ENCODE measurements at places on chromosomes 3 and 15.

- no peak for DNase-seq
These were observed 67.7 kb upstream of the BNC1 start for GRCh38 chr15:83352119-83352518.

GRCh38 chr15:68383161-68384074, 48.5 kb downstream of the ITGA11 start:
- peak; percentile 43 for DNase-seq

DNA sequence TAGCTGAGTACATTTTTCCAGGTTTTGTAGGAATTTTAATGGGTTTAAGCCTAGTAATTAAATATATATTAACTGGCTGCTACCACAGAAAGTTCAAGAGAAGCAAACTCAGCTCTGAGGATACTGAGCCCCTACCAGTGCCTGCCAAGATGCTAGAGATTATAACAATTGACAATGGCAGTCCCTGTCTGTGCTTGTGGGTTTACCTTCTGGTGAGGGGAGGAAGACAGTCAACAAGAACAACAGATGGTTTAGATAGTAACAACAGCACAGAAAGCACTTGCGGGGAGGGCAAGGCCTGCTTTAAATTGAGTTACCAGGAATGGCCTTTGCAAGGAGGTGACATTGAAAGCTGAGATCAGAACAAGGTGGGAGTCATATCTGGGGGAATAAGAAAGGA, 56.6 kb upstream of the ARHGEF3 start:
- peak; percentile 9 for DNase-seq

- no peak for DNase-seq
These were observed 96.9 kb downstream of the VPS8 start for GRCh38 chr3:184908859-184909258.

DNA sequence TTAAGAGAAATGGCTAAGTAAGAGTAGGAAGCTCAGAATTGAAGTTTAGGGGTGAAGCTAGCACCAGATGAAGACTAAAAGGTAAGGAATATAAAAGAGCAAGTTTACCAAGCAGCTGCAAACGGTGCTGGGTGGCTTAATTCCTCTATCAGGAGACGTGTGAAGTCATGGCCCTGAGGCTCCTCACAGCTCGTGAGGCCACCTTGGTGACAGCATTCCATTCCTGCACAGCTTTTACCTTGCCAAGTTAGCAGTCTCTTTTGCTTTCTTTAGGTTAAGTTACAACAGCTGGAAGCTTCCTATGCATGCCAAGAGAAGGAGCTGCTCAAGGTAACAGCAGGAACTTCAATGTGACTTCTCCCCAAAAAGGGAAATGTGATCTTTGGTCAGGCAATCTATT, 6.4 kb downstream of the TMCO5A start:
- DNase-seq, result no peak

DNA sequence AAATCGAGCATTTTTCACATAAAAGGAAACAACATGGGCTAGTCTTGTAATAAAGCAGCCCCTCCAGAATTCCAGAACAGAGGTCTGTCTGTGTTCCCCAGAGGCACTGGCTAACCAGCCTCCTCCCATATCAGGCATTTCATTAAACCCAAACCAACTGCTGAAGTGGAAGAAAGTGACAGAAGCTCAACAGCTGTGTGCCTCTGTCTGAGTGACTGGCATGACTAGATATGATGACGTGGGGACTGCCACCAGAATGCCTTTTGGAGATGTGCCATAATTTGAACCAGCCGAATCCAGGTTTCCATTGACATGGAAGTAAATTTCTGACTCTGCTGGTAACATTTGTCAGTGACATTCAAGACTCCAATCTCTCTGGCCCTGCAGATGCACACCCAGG, 8.7 kb downstream of the LIMD1 start:
- no peak for DNase-seq

DNA sequence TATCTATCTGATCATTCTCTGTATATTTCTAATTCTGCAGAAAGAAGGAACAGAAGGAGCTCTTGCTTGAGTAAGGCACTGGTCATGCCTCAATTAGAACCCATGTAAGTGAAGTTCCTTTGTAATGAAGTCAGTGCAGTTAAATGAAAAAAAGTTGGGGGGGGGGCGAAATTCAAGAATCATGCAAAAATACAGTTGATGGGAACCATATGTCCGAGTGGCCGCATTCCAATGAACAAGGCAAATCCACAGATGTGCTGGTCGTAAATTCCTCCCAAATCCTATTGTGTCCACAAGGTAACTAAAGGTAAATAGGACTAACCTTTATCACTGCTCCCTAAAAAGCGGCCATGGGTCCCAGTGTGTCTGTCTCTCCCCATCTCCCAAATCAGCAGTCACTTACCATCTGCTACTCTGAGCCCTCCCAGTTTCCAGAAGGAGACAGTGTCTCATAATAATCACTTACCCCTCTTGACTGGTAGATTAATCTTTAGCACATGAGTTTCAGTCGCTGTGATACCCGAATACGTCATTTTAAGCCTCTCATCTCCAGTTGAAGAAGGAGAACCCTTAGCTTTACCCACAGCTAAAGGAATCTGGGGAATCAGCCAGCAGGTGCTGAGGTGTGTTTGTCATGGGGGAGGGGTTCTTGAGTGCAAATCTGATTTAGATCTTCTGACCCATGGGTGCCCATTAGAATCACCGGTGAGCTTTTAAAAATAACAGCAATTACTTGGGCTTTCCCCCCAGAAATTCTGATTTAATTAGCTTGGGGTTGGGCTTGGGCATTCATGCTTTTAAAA, 56.3 kb upstream of the EPHB3 start:
- DNase-seq, result no peak

DNA sequence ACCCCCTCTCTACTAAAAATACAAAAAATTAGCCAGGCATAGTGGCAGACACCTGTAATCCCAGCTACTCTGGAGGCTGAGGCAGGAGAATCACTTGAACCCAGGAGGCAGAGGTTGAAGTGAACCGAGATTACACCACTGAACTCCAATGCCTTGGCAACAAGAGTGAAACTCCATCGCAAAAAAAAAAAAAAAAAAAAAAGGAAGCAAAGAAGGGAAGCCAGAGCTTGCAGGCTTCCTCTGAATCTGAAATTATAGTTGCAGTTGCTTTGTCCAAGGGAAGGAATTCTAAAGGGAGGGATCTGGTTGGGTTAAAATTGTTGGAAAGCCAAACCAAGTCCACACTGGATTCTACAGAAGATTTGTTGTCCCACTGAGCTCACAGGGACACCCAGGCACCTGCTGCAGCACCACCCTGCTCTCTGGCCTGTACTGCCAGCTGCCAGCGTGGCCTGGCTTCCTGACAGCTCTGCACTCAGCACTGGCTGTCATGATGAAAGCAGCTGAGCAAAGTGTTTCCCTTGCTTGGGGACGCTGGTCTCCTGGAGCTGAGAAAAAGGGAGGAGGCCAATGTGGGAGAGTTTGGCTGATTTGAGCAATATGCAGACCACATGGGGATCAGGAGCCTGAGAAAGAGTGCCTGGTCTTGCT, 88.8 kb upstream of the HES1 start:
- DNase-seq, result peak; percentile 46

- no peak for DNase-seq
These were observed 56.4 kb upstream of the KCNMB2 start for GRCh38 chr3:178479860-178480259.

DNA sequence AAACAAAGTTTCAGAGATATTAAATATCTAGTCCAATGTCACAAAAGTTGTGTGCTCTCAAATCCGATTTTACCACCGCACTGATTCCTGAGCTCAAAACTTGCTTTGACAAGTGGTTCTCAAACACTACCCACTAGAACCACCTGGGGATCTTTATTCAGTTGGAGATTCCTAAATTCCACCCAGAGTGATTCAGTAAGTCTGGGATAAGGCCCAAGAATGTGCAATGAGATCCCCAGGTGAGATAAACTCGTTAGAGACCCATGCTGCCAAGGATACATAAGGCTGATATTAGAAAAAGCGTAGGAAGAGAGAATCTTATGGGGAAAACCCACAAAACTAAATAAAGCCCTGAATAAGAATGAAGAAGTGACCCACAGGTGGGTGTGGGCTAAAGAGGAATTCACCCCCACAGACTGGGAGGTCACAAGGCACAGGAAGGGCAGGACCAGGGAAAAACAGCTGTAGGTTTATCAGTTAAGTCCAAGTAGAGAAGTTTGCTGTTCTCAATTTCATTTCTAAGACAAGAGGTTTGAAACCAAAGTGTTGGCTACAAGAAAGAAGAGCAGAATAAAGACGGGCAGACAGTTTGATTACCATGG, 11.5 kb upstream of the RPS17 start:
- no peak for DNase-seq

- DNase-seq, result no peak
These were observed 4.6 kb upstream of the PRKCD start for GRCh38 chr3:53156368-53156834.

DNA sequence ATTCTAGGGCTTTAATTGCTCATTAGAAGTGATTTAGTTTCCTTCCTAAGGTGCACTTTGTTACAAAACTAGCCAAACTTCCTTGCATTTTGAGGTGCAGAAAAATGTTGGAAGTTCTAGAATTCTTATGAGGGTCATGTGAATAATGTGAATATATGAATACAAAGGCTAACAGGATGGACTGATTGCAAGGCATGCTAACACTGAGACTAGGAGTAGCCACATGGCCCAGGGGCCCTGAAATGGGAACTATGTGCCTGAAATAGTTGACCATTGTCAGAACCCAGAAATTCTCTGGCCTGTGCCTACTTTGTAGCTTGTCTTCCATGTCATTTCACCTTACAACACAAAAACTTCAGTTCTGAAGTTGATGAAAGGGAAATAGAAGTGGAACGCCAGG, 10.8 kb downstream of the ASB7 start:
- no peak for DNase-seq

DNA sequence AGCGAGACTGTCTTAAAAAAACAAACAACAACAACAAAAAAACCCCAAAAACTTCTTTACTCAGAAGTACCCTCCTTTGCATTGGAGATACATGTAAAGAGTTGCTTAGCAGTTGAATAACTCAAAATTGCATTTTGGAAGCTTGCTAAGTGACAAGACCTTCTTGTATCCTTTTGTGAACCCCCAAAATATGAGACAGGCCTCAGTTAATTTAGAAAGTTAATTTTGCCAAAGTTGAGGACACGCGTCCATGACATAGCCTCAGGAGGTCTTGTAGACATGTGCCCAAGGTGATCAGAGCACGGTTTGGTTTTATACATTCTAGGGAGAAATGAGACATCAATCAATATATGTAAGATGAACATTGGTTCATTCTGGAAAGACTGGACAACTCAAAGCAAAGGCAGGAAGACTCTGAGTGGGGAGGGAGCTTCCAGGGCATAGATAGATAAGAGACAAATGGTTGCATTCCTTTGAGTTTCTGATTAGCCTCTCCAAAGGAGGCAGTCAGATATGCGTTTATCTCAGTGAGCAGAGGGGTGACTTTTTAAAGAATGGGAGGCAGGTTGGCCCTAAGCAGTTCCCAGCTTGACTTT, 1.7 kb upstream of the ARF4 start:
- no peak for DNase-seq

GRCh38 chr15:59528961-59529402, 82.6 kb upstream of the GCNT3 start:
- peak; percentile 86 for DNase-seq

DNA sequence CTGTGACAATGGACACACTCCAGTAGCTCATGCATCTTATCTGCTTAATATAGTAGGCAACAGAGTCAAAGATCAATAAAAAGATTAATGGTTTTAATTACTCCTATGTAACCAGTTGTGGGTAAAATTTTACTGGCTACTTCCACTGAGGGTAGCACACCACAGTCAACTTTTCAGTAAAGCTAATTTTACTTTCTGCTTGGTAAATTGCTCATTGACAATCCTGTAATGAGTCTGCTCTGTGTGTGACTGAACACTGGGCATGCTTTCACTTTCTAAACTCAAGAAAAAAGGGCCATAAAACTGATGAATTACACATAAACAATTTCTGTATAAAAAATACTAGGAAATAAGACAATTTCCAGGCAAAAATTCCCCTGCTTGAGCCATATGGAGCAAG, 838.3 kb downstream of the VGLL3 start:
- no peak for DNase-seq

DNA sequence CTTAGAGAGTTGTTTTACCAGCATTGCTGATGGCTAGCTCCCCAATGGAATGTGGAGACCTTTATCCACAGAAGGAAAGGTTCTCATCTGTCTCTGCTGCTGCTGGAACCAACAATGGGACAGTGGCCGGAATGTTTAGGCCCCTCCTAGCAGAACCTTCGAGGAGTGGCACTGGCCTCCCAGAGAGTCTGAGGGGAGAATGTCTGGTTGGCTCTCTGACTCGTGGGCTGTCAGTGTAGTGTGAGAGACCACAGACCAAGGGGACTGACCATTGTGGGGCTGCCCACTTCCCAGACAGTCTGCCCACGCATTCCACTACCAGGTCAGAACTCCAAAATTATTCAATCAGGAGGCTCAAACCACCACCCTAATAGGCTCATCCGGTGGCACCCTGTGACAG, 5.1 kb downstream of the RASL12 start:
- DNase-seq, result no peak

- DNase-seq, result no peak
These were observed 90.0 kb downstream of the FSIP1 start for GRCh38 chr15:39692356-39693327.

GRCh38 chr15:39946862-39947261, 12.9 kb downstream of the EIF2AK4 start:
- no peak for DNase-seq

GRCh38 chr3:123290962-123291361, 89.2 kb downstream of the SEC22A start:
- no peak for DNase-seq

DNA sequence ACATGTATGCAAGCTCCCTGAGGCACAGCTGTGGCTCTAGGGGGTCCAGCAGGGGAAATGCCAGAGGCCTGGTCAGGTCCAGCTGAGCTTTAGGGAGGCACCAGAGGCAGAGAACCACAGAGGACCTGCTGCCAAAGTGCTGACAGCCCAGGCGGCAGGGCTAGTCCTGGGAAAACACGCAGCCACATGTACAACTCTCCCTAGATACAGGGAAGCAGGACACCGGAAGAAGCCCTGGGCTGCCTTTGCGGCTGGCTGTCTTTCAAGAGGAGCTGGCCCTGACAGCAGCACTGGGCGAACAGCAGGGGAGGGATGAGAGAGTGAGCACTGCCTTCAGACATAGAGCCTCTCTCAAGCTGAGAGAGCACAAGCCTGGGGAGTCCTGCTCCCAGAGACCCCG, 40.7 kb downstream of the RFT1 start:
- DNase-seq, result no peak

DNA sequence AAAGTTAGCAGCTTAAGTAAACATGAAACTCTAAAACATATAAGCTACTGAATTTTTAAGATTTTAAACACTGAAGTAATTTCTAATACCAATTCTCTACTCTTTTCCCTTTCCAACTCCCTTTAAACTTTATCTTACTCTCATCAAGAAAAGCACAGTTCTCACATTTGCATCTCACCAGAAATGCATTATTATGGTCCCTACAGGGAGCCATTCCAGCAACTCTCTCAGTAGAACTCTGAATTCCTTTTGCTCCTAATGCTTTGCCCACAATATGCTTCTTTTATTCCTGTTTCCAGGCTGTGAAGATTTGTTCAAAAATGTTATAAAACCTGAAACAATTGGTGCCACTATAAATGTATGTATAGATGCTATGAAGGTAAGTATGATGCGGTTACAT, 83.4 kb downstream of the TFDP2 start:
- no peak for DNase-seq

GRCh38 chr15:66765478-66766281, 63.6 kb downstream of the SMAD6 start:
- peak; percentile 59 for DNase-seq
